ENCODE measurements at places on chromosomes 5 and 9.

- DNase-seq, result no peak
Measured at GRCh38 chr5:1202026-1202797, 817 bp downstream of the SLC6A19 start.

GRCh38 chr9:127452691-127453090, 1.4 kb downstream of the LRSAM1 start:
- no peak for DNase-seq

DNA sequence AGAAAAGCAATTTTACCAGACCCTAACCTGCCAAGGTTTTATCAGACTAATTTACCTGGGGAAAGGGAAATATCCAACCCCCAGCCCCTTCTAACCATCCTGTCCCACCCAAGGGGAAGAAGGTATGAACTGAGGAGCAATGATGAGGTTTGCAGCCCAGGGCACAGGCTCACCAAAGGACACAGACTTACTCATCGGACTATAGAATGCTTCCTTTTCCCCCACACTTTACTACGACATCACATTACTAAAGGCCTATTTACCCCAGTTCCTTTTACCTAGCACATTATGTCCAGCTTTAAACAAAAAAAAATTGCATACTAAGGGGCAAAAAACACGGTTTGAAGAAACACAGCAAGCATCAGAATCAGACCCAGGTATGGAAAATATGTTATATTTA, 94.1 kb upstream of the FST start:
- DNase-seq, result no peak

- no peak for DNase-seq
Measured at GRCh38 chr5:107403228-107403953, 267.3 kb downstream of the EFNA5 start.

GRCh38 chr9:102975251-102975650, 19.9 kb upstream of the CYLC2 start:
- no peak for DNase-seq

DNA sequence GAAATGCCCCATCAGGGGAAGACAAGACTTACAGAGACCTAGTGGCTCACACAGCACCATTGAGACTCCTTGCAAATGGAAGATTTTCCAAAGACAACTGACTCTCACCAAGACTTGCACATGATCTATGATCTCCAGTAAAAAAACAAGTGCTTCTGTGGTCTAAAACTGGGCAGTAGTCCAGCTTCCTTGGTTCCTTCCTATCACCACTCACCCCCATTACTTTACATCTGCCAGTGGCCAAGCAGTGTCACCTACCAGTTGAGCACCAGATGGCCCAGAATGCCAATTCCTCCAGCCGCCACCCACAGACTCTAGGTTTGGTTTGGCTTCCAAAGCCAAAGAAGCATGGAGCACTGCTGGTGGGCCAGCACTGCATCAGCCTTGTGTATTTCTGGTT, 47.7 kb downstream of the SH3TC2 start:
- DNase-seq, result no peak

DNA sequence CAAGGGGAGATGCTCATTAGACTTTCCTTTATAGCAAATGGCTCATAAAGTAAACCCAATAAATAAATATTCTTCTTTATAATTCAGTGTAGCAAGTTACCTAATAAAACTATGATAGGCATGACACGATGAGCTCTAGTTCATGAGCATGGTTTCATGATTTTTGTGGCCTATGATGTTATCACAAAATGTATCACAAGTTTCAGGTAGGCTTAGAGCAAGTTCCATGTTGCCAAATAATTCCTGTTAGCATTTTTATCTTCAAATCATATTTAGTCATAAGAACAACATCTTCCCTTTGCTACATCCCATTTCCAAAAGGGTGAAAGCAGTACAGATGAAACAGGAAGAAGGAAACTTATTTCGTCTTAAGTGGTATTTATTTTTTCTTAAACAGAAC, 200.2 kb downstream of the ENC1 start:
- DNase-seq, result no peak

GRCh38 chr5:127031147-127031862, 947 bp upstream of the MARCHF3 start:
- no peak for DNase-seq

DNA sequence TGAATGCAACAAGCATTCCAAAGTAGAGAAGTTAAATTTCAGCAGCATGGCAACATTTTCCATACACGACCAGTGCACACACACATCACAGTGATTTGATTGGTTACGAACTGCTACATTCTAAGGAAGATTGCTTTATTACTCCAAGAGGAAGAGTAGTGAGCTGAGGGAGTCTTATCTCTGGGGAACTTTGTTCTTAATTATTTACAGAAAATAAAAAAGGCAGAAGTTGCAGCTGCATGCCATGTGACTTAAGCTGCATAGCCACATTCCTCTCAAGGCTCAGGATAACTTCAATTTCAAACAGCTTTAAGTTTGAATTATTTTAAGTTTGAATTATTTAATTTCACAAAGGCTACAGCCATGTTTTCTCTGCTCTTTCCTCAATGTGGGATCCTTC, 71.6 kb upstream of the HSPB3 start:
- no peak for DNase-seq

- DNase-seq, result no peak
Measured at GRCh38 chr5:963310-963672, 45.3 kb upstream of the NKD2 start.

- DNase-seq, result no peak
Measured at GRCh38 chr9:122346478-122347347, 24.1 kb upstream of the PTGS1 start.

DNA sequence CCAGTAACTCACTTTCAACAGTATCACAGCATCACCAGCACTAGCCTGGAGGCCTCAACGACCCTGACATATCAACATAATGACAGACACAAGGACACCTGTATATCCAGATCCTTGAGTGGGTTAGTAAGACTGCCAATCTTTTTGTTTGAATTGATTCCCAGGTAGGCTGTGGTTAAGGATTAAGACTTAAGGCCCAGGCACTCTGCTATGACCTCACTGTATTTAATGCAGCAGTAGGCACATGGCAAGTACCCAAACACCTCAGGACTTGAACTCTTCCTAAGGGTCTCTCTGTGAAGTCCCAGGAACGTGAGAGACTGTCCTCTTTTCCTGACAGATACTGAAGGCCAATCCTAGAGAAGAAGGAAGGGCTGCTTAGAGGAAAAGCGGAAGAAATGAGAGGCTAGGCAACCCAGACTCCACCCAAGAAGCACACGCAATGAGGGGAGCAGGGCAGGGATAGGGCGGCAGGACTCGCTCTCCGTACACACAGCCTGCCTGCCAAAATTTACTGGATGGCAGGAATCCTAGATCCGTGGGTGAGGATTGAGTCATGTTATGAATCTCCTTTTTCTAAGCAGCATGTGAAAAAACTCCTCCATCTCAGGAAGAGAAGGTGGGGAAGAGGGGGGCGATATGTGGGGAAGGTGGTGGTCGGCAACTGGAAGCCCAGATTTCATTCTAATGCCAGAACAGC, 93.4 kb downstream of the SIL1 start:
- no peak for DNase-seq

GRCh38 chr9:138098116-138098907, 220.7 kb downstream of the CACNA1B start:
- DNase-seq, result no peak

GRCh38 chr5:112006721-112007120, 249.7 kb upstream of the NREP start:
- DNase-seq, result no peak

DNA sequence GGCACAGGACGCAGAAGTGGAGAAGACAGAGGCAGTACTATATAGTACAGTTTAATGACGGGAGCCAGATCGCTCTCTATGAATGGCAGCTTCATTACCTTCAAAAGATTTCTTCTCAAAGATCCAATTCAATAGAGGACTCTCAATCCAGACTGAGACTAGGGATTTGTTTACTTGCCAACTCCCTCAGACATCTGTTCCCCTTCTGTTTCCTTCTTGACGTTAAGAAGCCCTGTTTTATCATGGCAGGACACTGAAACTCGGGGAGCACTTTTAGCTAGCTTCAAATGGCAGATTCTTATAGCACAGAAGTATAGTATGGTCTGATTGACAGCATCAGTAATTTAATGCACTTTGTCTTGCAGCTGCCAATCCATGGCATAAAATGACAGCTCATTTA, 747.3 kb upstream of the C9orf72 start:
- no peak for DNase-seq

DNA sequence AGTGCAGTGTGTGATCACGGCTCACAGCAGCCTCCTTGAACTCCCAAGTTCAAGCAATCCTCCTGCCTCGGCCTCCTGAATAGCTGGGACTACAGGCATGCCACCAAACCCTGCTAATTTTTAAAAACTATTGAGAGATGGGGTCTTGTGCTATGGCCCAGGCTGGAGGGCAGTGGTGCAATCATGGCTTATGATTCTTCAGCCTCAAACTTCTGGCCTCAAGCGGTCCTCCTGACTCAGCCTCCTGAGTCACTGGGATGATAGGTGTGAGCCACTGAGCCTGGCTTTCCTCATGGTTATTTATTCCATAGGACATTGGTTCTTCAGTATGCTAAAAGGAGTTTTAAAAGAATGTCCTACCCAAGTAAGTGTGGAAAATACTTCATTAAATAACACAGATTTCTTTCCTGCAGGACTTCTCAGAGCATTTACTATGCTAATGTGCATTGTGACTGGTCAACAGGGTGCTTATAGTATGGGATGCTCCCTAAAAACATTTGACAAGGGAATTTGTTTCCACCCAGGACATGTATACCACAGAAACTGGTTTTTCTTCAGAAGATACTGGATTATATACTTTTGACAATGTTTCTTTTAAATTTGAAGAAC, 11.2 kb upstream of the NCS1 start:
- DNase-seq, result no peak

DNA sequence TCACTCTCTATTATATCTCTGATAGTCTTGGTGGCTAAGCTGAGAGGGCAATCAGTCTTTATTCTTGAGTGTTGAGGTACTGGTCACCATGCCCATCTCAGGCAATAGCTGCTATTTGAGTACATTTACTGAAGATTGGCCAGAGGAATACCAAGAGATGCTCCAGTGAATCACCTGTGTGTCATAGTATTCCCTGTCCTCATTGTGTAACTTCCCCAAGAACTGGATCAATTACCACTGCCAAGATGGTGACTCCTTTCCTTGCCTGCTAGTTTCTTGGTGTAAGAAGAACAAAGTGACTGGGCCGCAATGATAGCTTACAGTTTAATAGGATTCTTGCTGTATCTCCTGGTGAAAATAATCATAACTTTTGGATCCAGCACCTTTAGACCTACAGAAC, 418.7 kb upstream of the KIF2A start:
- no peak for DNase-seq

DNA sequence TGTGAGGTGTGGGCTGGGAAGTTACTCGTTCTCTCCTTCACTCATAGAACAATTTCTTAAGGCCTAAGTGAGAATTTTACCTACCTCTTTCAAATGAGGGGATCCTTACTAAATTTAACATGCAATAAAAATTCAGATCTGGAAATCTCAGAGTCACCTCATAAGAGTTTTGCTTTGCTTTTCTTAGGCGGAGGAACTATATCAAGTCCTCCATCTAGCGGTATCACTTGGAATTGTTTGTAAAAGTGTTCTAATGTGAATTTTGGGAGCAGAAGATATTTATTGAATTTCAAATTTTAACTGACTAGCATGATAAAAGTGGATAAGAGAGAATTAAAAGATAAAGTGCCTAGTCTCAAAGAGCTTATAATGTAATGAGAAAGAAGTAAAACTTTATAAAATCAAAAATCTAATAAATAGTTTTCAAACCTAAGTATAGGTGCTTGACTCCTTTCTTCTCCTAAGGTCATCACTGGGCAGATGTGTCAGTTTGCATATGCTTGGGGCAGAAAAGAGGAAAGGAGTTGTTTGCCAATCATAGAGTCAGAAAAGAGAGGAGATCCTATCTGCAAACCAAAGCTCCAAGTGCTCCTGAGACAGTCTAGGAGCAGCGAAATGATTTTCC, 145.7 kb upstream of the DAB2 start:
- DNase-seq, result no peak

GRCh38 chr5:32780508-32780919, 69.4 kb downstream of the NPR3 start:
- no peak for DNase-seq

DNA sequence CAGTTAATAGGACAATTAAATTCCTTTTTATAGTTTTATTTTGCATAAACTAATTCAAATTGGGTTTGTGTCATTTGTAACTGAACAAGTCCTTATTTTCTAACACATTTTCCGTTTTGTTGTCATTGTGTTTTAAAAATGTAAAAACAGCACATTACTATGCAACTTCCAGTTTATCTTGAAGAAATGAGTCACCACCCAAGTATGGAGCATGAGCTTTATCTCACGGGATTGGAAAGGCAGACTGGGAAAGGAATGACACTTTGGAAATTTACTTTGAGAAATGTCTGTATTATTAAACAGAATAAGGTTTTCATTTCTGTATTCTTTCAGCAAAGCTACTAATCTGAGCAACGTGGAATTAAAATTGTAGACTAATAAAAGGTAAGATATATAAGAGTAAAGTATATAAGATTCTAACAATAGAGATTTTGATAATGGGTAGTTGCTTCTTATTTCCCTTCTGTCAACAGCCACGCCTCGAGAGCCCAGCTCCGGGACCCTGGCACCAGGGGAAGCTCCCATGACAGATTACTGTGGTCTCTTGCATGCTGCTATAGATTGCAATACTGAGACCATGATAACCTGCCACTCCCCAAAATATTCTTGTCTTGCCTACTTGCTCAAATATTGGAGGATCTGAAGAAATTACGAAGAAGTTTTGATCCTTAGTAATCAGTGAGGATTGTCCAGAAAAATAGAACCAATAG, 433.1 kb downstream of the CHSY3 start:
- DNase-seq, result no peak

- DNase-seq, result no peak
Measured at GRCh38 chr5:43469671-43470391, 13.8 kb downstream of the TMEM267 start.

DNA sequence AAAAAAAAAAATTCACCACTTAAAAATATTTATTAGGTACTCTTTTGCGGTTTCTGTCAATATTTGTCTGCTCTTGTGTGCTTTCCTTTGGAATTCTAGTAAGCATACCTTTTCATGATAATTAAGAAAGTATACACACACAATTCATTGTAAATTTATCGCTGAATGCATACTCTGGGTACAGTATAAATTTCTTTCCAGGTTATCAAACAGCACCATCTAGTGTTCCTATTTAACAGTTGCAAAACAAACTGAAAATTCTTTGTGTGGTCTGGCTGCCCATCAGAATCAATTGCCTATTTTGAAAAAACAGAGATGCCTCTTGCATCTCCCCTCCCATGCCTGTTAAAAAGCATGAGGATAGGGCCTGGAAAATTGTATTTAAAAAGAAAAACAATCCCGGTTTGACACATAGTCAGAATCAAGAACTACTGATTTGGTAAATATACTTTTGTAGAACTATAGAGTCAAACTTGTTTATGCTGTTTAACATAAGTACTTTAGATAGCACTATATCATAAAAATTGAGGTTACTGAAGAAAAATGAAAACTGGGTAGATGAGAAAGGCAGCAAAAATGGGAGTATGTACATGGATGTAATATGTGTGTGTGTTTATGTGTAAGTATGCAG, 16.2 kb downstream of the PGGT1B start:
- no peak for DNase-seq

DNA sequence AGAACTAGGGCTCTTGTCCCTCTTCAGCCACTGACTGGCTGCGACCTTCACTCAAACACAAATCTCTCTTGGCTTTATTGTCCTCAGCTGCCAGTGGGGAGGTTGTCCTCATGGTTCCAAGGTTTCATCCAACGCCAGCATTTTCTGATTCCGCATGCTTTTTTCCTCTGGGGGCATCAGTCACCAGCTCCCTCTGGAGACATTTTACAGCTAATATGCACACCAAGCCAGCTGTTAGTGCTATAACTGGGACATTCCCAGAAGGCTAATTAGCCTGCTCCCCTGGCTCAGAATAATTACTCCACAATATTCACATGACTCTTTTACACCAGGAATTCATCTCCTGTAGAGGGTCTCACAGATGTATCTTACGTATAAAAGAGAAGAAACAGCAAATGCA, 193.6 kb upstream of the ANKRD55 start:
- no peak for DNase-seq
